ENCODE measurements at places on chromosomes 3 and 15.
A peak's percentile ranks its signal among the peaks of the same experiment; 100 is the strongest.

DNA sequence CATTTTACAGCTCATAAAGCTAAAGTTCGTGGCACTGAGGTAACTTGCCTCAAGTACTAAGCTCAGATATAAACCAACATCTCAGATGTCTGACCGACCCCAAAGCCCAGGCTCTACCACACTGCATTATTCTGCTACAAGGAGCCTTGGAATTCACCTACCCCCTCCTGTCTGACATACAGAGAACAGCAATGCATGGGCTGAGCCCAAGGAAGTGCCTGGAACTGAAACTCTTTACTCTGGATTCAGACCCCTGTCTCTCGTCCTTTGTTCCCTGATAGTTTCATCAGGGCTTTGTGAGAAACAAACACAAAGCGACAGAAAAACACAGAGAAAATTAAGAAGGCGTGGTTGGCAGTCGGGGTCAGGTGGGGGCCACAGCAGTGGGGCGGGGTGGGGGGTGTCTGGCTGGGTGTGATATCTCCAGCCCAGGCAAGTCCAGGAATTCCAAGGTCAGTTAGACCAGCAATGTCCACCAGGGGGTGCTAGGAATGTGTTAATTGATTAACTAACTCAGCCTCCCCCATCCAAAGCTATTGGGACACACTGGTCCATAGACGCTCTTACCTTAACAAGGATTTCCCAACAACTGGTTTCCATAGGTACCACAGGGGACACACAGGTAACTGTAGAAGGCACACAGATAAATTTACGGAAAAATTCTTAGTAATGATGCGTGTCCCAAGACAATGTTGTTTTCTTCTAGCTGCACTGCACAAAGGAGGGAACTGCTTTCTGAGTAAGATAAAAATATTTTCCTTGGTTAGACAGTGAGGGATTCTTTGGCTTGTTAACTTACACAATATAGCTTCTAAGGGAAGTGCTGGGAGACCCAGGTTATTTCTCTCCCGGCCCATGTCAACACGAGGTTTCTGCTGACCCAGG, 18.8 kb upstream of the SSUH2 start:
- DNase-seq, result peak; percentile 44

DNA sequence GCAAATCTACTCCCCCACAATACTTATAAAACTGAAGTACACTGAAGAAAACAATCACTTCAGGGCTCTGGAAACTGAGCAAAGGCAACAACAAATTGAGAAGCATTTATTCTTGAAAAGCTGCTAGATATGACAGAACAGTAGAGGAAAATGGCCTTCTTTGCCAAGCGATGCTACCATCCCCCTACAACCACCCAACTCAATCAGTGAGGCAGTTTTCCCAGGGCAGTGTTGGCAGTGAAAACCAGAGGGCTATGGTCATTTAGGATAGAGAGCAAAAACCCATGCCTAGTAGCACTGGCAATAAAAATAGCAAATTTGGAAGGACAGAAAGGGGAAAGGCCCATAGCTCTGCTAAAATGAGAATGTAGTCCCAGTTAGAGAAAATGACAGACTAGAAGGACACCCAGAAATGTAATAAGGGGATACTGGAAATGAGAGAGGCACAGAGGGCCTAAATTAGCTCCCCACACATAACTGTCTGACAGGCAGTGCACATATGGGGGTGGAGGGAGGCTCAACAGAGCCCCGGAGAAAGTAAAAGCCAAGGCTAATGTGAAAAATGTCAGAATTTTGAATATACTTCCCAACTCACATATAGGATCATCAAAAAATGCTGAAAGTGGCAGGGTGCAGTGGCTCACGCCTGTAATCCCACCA, 143.5 kb downstream of the GSK3B start:
- no peak for DNase-seq

DNA sequence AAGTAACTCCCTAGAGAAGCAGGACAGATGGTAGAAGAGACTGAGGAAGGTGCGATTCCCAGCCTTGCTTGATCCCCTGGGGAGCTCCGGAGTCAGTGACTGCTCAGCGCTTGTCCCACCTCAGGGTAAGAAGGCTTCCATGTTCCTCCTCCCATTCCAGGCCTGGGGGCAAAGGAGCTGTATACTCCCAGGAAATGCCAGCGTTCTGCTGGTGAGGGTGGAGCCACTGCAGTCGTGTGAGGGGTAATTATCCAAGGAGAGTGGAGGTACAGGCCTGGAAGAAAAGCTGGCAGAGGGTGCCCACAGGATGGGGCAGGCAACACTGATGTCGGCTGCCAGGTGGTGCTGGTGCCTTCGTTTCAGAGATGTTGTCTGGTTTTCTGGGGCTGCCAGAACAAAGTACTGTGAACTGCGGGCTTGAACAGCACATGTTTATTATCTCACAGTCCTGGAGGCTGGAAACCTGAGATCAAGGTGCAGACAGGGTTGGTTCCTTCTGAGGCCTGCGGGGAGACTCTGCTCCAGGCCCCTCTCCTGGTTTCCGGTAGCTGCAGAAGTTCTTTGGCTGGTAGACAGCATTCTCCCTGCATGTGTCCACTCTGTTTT, 12.1 kb upstream of the APBA2 start:
- no peak for DNase-seq

DNA sequence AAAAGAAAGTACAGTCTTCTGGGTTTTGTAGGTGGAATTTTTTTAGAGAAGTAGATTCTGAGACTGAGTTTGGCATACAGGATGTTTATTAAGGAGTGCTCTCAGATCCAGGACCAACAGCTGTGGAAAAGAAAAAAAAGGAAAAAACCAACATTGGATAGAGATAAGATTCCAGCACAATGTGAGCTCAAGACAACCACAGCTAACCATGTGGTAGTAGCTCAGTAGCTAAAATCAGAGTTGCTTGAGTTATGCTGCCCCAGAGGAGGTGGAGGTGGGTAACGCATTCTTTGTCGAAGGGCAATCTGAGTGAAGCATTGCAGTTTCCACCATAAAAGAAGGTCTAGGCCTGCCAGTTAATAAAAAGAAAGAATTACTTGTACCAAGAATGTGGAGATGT, 904.3 kb downstream of the NSUN3 start:
- no peak for DNase-seq

- peak; percentile 66 for DNase-seq
These were observed 2.6 kb downstream of the CCDC9B start for GRCh38 chr15:40338041-40338657.

DNA sequence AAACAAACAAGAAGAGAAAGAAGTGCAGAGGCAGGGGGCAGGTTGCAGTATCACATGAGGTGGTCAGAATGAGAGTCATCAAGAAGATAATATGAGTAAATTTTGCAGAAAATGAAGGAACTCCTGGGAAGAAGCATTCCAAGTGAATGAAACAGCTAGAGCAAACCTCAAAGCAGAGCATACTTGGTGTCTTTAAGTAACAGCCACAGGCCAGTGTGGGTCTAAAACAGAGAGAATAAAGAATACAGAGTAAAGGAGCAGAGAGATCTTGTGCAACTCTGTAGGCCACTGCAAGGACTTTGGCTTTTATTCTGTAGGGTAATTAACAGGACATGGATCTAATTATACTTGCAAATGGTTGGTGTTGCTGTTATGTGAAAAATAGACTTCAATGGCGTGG, 81.3 kb downstream of the STAC start:
- no peak for DNase-seq

DNA sequence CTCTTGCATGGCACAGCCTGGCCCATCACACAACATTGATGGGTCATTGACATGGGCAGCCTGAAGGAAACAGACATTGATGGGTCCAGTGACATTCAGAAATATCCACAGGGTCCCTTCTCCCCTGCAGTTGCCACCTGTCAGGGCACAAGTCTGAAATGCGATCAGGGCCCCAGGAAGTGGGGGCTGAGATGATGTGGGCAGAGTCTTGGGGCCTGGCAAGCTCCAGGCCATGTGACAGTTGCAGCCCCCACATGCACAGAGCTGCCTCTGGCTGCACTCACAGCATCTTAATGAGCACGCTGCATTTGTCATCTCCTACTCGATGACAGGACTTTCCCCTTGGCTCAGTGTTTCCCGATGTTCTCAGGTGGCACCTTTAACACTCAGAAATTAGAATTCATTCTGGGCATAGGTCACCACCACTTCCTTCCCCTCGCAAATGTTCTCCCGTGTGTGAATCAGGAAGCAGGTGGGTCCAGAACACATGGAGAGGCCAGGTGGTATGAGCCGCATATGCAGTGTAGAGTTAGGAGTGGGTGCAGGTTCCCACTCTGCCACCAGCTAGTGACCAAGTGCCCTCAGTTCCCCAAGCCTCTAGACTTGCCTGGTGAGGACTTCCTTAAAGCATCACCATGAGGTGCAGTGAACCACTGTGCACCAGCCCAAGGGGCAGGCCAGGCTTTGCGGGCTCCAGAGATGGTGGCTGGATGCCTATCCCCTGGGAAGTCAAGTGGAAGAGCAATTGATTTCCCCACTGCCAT, 1.6 kb upstream of the TXNRD3 start:
- DNase-seq, result no peak

Measured in activated CD4-positive, alpha-beta T cell treated with anti-CD3 and anti-CD28 coated beads for 24 hours (primary cell).